Right lung (tissue), 10 donors: ENCODE measurements at places on chromosomes 13 and 19. TPM values are rescaled to one million over a fixed set of nuclear protein-coding genes. Genes with fewer than 3 reads are reported as not detected.

- no peak for DNase-seq
These were observed 16.8 kb downstream of the PABPC3 start for GRCh38 chr13:25112695-25113255.

DNA sequence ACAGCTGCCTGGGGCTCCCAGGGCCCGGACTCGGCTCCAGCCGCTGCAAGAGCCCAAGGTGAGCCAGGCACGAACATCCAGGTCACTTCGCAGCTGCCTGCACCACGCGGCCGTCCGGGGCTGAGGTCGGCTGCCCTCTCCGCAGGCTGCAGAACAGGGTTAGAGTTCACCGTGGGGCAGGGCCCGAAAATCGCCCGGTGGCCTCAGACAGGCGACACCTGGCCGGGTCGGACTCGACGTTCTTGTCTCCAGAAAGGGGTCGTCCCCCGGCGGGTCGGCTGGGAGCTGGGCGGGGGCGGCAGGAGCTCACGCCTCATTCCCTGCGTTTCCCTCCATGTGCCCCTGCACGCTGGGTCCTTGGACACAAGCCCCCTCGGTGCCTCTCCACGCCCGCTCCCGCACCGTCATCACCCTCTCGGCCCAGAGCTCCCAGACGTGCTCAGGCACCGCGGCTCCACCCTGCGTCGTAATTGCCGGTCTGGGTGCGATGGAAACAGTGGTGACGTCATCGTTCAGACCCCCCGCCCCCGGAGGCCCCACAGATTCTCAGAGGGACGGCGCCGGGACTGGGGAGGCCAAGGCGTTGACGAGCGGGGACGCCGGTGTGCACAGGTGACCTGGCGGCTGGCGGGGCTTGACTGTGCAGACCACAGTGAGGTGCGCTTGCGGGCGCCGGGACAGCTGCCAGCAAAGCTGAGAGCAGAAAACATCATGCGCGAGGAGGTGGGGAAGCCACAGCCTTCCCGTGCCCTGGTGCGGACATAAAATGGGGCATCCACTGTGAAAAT lies 4.0 kb upstream of the GRIN3B start:
- no peak for DNase-seq

GRCh38 chr13:33997574-33997973 lies 179.6 kb downstream of the RFC3 start:
- DNase-seq: no peak

- DNase-seq: no peak
These were observed 67.9 kb upstream of the ZNF724 start for GRCh38 chr19:23318143-23318542.

GRCh38 chr13:50735071-50735470 lies 108.4 kb downstream of the DLEU7 start:
- DNase-seq: no peak

- peak; percentile 44 for DNase-seq
These were observed 18.4 kb downstream of the PLD3 start for GRCh38 chr19:40366697-40367561.

DNA sequence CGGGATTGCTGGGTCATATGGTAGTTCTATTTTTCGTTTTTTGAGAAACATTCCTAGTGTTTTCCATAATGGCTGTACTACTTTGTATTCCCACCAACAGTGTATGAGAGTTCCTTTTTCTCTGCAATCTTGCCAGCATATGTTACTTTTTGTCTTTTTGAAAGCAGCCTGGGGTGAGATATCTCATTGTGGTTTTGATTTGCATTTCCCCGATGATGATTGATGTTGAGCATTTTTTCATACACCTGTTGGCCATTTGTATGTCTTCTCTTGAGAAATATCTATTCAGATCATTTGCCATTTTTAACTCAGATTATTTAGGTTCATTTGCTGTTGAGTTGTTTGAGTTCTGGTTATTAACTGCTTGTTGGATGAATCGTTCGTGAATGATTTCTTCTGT lies 18.5 kb upstream of the ATP12A start:
- DNase-seq: no peak

GRCh38 chr13:33079960-33080359 lies 63.7 kb downstream of the KL start:
- DNase-seq: no peak

DNA sequence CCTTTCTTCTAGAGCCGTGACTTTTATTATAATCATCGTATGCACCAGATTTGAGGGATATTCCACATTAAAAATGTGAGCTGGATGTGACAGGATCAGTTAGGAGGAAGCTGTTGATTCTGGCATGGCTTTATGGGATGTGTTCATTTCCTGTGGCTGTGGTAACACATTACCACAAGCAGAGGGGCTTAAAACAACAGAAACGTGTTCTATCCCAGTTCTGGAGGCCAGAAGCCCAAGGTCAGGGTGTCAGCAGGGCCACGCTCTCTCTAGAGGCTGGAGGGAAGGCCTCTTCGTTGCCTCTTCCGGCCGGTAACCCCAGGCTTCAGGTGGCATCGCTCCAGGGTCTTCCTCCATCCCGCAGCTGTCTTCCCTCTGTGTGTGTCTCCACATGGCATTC lies 14.5 kb downstream of the MED25 start:
- DNase-seq: no peak

- no peak for DNase-seq
These were observed 29.6 kb upstream of the KLF2 start for GRCh38 chr19:16295057-16295456.

DNA sequence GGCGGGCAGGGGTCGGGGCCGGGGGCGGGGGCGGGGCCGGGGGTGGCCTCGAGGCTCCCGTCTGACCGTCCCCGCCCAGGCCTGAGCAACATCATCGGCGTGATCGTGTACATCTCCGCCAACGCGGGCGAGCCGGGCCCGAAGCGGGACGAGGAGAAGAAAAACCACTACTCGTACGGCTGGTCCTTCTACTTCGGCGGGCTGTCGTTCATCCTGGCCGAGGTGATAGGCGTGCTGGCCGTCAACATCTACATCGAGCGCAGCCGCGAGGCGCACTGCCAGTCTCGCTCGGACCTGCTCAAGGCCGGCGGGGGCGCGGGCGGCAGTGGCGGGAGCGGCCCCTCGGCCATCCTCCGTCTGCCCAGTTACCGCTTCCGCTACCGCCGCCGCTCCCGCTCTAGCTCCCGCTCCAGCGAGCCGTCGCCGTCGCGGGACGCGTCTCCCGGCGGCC lies 9.4 kb upstream of the CACNG6 start:
- no peak for DNase-seq

GRCh38 chr19:35348911-35349611 lies 1.4 kb downstream of the FFAR1 start:
- no peak for DNase-seq

GRCh38 chr13:109783447-109783814 lies 3.0 kb downstream of the IRS2 start:
- no peak for DNase-seq

- no peak for DNase-seq
These were observed 96.4 kb downstream of the WASF3 start for GRCh38 chr13:26653842-26654241.

- DNase-seq: no peak
These were observed 15.7 kb downstream of the GARRE1 start for GRCh38 chr19:34269968-34270621.

DNA sequence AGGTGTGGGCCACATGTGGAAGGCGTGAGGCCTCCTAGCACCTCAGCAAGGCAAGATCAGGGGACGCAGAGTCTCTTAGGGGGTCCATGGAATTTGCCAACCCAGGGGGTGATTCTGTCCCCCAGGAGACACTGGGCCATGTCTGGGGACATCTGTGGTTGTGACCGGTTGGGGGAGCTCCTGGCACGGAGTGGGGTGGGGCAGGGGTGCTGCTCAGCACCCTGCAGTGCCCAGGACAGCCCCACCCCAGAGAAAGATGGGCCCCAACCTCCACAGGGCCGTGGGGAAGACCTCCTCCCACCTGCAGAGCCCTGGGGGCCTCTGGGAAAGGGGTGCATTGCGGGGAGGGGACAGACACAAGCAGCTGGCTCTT lies 4.0 kb downstream of the MKNK2 start:
- DNase-seq: no peak

- no peak for DNase-seq
These were observed 4.3 kb downstream of the NANOS3 start for GRCh38 chr19:13881251-13881691.

GRCh38 chr13:104784891-104785290 lies 1718.7 kb upstream of the SLC10A2 start:
- DNase-seq: no peak

DNA sequence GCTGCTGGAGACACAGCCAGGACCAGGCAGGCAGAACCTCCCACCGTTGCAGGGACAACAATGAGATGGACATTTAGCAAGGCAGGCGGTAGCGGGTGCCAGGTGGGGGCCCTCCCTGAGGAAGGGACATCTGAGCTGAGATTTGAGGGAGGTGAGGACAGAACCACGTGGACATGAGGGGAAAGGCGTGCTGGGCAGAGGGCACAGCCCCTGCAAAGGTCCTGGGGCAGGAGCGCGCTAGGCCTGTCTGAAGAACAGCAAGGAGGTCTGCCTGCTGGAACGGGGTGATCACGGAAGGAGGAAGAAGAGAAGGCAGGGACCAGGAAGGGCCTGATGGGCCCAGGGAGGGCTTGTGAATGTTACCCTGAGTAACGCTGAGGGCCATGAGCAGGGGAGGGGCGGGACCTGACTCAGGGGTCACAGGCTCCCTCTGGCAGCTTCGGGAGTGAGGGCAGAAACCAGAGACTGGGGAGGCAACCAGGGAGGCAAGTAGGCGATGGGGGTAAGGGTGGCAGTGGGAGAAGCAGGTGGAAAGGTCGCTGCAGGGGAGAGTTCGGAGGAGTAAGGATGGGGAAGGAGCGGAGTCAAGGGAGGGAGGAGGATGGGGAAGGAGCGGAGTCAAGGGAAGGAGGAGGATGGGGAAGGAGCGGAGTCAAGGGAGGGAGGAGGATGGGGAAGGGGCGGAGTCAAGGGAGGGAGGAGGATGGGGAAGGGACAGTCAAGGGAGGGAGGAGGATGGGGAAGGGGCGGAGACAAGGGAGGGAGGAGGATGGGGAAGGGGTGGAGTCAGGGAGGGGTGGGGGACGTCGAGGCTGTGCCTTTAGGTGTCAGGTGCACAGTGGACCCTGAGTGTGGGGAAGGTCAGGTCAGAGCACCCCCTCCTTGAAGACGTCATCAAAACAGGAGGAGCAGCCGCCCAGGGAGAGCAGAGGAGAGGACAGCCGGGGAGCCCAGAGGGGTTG lies 15.7 kb upstream of the B3GNT3 start:
- no peak for DNase-seq

DNA sequence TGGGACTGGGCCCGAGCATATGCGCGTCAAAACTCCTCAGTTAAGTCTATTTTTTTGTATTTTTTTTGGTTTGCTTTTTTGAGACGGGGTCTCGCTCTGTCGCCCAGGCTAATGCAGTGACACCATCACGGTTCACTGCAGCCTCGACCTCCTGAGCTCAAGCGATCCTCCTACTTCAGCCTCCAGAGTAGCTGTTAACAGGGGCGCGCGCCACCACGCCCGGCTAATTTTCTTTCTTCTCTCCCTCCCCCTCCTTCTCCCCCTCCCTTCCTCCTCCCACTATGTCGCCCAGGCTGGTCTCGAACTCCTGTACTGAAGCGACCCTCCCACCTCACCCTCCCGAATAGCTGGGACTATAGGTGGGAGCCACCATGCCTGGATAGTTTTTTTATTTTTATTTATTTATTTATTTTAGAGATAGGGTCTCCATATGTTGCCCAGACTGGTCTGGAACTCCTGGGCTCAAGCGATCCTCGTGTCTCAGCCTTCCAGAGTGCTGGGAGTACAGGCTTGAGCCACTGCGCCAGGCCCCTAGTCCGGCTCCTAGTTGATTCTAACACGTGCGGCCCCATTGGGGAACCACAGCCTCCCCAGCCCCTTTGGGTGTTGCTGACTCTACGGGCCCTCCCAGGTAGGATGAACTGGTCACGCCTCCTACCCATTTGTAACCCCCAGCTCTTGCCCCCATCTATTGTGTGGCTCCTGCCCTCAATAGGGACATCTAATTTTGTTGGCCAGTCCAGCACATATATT lies 806 bp upstream of the ZNF837 start:
- no peak for DNase-seq

DNA sequence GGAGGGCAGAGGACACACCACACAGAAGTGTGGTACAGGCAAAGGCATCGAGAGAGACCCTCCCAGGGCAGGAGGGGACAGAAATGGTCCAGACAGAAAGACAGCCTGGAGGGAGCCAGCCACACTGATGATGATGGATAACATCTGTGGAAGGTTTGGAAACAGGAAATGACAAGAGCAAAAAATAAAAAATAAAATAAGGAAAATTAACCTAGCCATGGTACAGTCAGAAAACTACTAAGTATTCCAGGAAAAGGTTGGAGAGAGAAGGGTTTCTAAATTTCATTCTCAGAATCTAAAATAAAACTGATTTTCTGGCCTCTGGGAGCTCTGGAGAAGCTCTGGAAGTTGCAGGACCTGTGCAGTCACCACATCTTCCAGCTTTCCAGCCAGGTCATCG lies 115.2 kb upstream of the VSTM2B start:
- peak; percentile 32 for DNase-seq

- DNase-seq: peak; percentile 67
These were observed 12.0 kb downstream of the ZNF253 start for GRCh38 chr19:19877724-19878123.

- DNase-seq: no peak
These were observed 55.4 kb upstream of the SCEL start for GRCh38 chr13:77480066-77480465.

DNA sequence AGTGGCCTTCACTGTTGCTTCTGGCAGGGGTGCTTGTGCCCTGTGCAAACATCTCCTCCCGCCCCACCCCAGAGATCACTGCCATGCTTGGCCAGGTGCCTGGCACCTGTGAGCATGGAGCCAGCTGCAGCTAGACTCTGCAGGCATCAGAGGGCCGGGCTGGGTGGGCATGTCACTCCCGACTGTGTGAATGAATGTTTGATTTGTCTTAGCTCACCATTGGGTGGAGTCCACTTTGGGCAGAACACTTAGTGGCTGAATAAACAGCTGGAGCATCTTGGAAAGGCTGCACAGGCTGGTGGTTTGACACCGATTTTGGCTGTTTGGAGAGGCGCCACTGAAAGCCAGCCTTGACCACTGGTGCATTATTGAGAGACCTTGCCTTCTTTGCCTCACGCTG lies 267.3 kb downstream of the DLEU7 start:
- no peak for DNase-seq

DNA sequence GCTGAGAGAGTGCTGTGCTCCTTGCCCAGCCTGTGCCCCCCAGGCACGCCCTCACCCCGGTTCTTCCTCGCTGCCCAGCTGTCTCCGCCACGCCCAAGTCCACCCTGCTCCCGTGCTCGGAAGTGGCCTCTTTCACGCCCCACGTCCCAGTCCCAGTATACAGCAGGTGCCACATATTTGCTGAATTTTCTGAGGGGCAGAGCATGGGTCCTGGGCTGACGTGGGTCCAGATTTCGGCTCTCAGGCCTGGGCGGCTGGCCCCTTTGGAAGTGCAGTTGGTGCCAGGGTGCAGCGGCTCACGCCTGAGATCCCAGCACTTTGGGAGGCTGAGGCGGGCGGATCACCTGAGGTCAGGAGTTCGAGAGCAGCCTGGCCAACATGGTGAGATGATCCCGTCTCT lies 3.4 kb downstream of the HCN2 start:
- no peak for DNase-seq

KLK13 gene
- 0.30 TPM for polyA plus RNA-seq

ASPDH gene
- polyA plus RNA-seq: 2.2 TPM

MCF2L gene
- 29.1 TPM for polyA plus RNA-seq

ENOX1 gene
- polyA plus RNA-seq: 5.8 TPM

SERTAD3 gene
- polyA plus RNA-seq: 34.4 TPM

CDC34 gene
- polyA plus RNA-seq: 63.4 TPM

BEST2 gene
- polyA plus RNA-seq: 0.16 TPM

GAPDHS gene
- polyA plus RNA-seq: not detected

C19orf38 gene
- 4.1 TPM for polyA plus RNA-seq
